Melanocyte of skin (primary cell): ENCODE measurements at places on chromosomes 1 and 21. TPM values are rescaled to one million over a fixed set of nuclear protein-coding genes. Genes with fewer than 3 reads are reported as not detected.

Gene UTS2
- not detected in 2 replicates for total RNA-seq

Gene FAM72D
- total RNA-seq = 0.34 and 0.73 TPM in 2 replicates

Gene JAM2
- total RNA-seq = under 0.01 TPM in 1 of 2 replicates, not detected in the other

Gene MYBPH
- total RNA-seq = not detected in 2 replicates

Gene NTNG1
- total RNA-seq = 1.3 and 2.3 TPM in 2 replicates

Gene NPHS2
- under 0.01 TPM in 1 of 2 replicates, not detected in the other for total RNA-seq

Gene DSCAM
- total RNA-seq = not detected in 2 replicates

Gene COL16A1
- 9.3 and 14.7 TPM in 2 replicates for total RNA-seq

Gene NR1I3
- not detected in 2 replicates for total RNA-seq

Gene PCSK9
- total RNA-seq = 0.33 and 0.93 TPM in 2 replicates

Gene GJC2
- under 0.01 and 0.62 TPM in 2 replicates for total RNA-seq

Gene OR2M3
- total RNA-seq = not detected in 2 replicates

Gene OR10Z1
- total RNA-seq = not detected in 2 replicates

Gene SPATA21
- total RNA-seq = not detected in 2 replicates

Gene RCSD1
- total RNA-seq = 0.33 TPM in 1 of 2 replicates, not detected in the other

Gene IFFO2
- 13.6 and 20.6 TPM in 2 replicates for total RNA-seq

Gene ADAMTS5
- total RNA-seq = under 0.01 and 0.73 TPM in 2 replicates

Gene ATP6V1G3
- not detected in 2 replicates for total RNA-seq

Gene PTPN22
- under 0.01 and 0.31 TPM in 2 replicates for total RNA-seq

Gene B3GALT2
- total RNA-seq = 0.62 and 0.67 TPM in 2 replicates

Gene KCND3
- under 0.01 and 0.36 TPM in 2 replicates for total RNA-seq

Gene HIVEP3
- 2.2 and 2.4 TPM in 2 replicates for total RNA-seq

Gene ANGPTL1
- 0.15 TPM in 1 of 2 replicates, not detected in the other for total RNA-seq

Gene FAM167B
- total RNA-seq = 28.5 and 30.3 TPM in 2 replicates

Gene OR2L5
- total RNA-seq = 0.36 TPM in 1 of 2 replicates, not detected in the other

Gene EXTL1
- 3.4 and 22.9 TPM in 2 replicates for total RNA-seq

Gene MUTYH
- total RNA-seq = 10.0 and 17.1 TPM in 2 replicates

Gene RGSL1
- not detected in 2 replicates for total RNA-seq

Gene RNF186
- not detected in 2 replicates for total RNA-seq

Gene FAM151A
- total RNA-seq = not detected in 2 replicates

Gene CSMD2
- under 0.01 TPM in 1 of 2 replicates, not detected in the other for total RNA-seq

Gene TTLL7
- total RNA-seq = 11.9 and 12.3 TPM in 2 replicates

Gene ELOVL1
- total RNA-seq = 54.3 and 58.3 TPM in 2 replicates

Gene HAPLN2
- total RNA-seq = 0.15 TPM in 1 of 2 replicates, not detected in the other

Gene ELAPOR1
- under 0.01 TPM in 2 replicates for total RNA-seq

Gene FAM3B
- total RNA-seq = not detected in 2 replicates

Gene SMIM1
- total RNA-seq = 1.4 and 6.5 TPM in 2 replicates

Gene UBIAD1
- total RNA-seq = 13.4 and 14.5 TPM in 2 replicates

Gene THAP3
- 20.5 and 21.0 TPM in 2 replicates for total RNA-seq

Gene MYOG
- not detected in 2 replicates for total RNA-seq

Gene GREM2
- total RNA-seq = not detected in 2 replicates

Gene SPATA1
- 0.33 TPM in 1 of 2 replicates, not detected in the other for total RNA-seq

Gene CRABP2
- total RNA-seq = 0.46 TPM in 1 of 2 replicates, not detected in the other

Gene KRTAP15-1
- total RNA-seq = not detected in 2 replicates
